ENCODE measurements at places on chromosomes 3 and 15.

GRCh38 chr3:15292765-15293522 is 39.4 kb downstream of the SH3BP5 start:
- DNase-seq = no peak
- H3K4me1 ChIP-seq = peaks cover 95% of the 10 kb centered on the region
- peak overlapping the region; percentile 91 for H3K27ac ChIP-seq
- peaks cover 27% of the 10 kb centered on the region for H3K36me3 ChIP-seq
- no peaks in the 10 kb centered on the region for H3K27me3 ChIP-seq

DNA sequence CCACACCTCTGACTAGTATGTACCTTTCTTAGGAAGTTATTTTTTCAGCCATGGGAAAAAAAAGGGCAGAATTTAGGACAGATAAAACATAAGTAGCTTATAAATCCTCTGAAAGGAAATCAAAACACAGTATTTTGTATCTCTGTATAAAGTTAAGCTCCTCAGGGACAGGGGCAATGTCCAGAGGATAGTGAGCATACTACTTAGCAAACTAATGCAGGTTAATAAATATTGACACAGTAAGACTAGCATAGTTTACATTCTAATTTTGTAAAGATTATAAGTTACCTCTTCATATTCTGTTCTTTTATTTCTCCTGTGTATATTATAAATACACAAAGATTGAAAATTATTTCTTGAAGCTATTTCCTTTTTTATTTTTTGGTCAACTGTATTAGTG is 2.1 kb downstream of the UBE3A start:
- H3K4me1 ChIP-seq = peaks cover 61% of the 10 kb centered on the region
- DNase-seq = no peak
- H3K4me3 ChIP-seq = peak overlapping the region; percentile 88
- no peaks in the 10 kb centered on the region for H3K27me3 ChIP-seq
- H3K36me3 ChIP-seq = peaks cover 10% of the 10 kb centered on the region

DNA sequence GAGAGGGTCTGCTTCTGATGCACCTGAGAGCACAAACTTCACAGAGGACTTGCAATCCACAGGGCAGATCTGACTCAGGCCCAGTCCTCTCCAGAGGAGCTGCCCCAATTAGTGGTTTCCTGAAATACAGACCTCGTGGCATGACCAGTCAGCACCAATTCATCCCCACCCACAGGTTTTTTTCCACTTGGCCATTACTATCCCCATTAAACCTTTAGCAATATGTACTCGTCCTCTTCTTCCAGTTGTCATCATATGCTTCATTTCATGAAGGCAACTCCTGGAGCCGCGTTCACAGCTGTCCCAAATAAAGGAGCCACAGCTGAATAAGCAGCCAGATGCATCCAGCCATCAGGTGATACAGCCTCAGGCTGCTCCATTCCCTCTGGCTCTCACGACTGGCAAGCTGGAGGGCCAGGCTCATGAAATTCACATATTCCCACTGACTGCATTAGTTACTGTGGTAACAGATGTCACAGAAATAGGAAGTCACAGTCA is 163.1 kb downstream of the FMN1 start:
- no peak for DNase-seq
- H3K4me1 ChIP-seq = no peaks in the 10 kb centered on the region
- no peak overlapping the region for H3K4me3 ChIP-seq
- peaks cover 4% of the 10 kb centered on the region for H3K27me3 ChIP-seq
- no peak overlapping the region for H3K27ac ChIP-seq

GRCh38 chr15:55694652-55695150 is 48.3 kb downstream of the PRTG start:
- no peak overlapping the region for H3K27ac ChIP-seq
- peaks cover 5% of the 10 kb centered on the region for H3K4me1 ChIP-seq
- H3K27me3 ChIP-seq = peaks cover 9% of the 10 kb centered on the region
- H3K4me3 ChIP-seq = no peak overlapping the region
- DNase-seq = no peak

GRCh38 chr3:29141197-29141917 is 139.5 kb upstream of the RBMS3 start:
- H3K4me1 ChIP-seq = no peaks in the 10 kb centered on the region
- no peak overlapping the region for H3K4me3 ChIP-seq
- H3K27ac ChIP-seq = no peak overlapping the region
- H3K36me3 ChIP-seq = no peaks in the 10 kb centered on the region
- H3K27me3 ChIP-seq = no peaks in the 10 kb centered on the region

- DNase-seq = no peak
- no peaks in the 10 kb centered on the region for H3K36me3 ChIP-seq
- H3K4me3 ChIP-seq = no peak overlapping the region
- H3K27ac ChIP-seq = no peak overlapping the region
- no peaks in the 10 kb centered on the region for H3K4me1 ChIP-seq
Measured at GRCh38 chr3:131630807-131631206, 128.0 kb upstream of the MRPL3 start.

- H3K27ac ChIP-seq = no peak overlapping the region
- DNase-seq = no peak
- H3K36me3 ChIP-seq = no peaks in the 10 kb centered on the region
- H3K4me1 ChIP-seq = peaks cover under 1% of the 10 kb centered on the region
Measured at GRCh38 chr3:129323651-129324294, 45.1 kb downstream of the HMCES start.

GRCh38 chr3:140830391-140830790 is 111.2 kb upstream of the SLC25A36 start:
- H3K4me1 ChIP-seq = peaks cover 12% of the 10 kb centered on the region
- H3K27me3 ChIP-seq = peaks cover 3% of the 10 kb centered on the region
- H3K27ac ChIP-seq = no peak overlapping the region
- no peak for DNase-seq

GRCh38 chr15:84987949-84988624 is 6.4 kb downstream of the PDE8A start:
- peak overlapping the region; percentile 85 for H3K27ac ChIP-seq
- no peaks in the 10 kb centered on the region for H3K36me3 ChIP-seq
- no peaks in the 10 kb centered on the region for H3K27me3 ChIP-seq
- peaks cover 64% of the 10 kb centered on the region for H3K4me1 ChIP-seq
- DNase-seq = no peak

- H3K36me3 ChIP-seq = no peaks in the 10 kb centered on the region
- no peak overlapping the region for H3K4me3 ChIP-seq
Measured at GRCh38 chr3:94349310-94349878, 286.5 kb downstream of the NSUN3 start.

DNA sequence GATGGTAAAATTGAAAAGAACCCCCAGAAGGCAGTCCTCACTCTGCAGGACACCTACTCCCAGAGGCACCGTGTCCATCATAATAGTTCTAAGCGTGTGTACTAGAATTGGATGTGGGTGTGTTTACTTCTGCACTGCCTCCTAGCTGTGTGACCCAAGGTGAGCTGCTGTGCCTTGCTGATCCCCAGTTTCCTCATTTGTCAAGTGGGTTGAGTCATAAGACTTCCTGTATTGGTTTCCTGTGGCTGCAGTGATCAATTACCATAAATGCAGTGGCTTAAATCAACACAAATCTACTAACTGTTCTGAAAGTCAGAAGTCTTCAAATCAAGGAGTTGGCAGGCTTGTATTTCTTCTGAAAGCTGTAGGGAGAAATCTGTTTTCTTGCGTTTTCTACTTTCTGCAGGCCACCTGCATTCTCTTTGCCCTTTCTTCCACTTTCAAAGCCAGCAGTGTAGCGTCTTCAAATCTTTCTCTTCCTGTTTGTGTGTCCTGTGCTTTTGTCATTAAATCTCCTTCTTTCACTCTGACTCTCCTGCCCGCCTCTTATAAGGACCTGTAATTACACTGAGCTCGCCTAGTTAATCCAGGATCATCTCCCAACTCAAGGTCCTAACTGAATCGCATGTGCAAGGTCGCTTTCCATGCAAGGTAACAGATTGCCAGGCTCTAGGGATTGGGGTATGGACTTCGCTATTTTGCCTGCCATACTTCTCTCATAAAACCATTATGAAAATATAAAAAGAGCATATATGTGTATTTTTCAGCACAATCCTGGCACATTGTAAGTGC is 59.0 kb downstream of the RORA start:
- peaks cover 19% of the 10 kb centered on the region for H3K4me1 ChIP-seq
- no peak for DNase-seq
- H3K27ac ChIP-seq = no peak overlapping the region

DNA sequence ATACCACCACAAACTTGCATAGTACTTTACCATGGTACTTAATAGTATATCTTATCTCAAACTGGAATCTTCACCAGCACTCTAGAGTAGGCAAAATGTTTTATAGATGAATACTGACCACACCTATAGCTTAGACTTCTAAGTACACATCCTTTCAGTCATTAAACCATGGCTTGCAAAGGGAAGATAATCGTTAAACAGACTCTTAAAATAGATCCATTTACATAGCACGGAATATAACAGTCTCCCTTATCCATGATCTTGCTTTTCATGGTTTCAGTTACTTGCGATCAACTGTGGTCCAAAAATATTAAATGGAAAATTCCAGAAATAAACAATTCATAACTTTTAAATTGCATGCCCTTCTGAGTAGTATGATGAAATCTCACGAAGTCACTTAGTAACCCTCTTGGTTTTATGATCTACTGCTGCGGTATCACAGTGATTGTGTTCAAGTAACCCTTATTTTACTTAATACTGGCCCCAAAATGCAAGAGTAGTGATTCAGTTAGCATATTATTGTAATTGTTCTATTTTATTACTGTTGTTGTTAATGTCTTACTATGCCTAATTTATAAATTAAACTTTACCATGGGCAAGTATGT is 111.4 kb downstream of the HERC1 start:
- no peak overlapping the region for H3K4me3 ChIP-seq
- no peak for DNase-seq
- peaks cover 7% of the 10 kb centered on the region for H3K4me1 ChIP-seq
- no peak overlapping the region for H3K27ac ChIP-seq

GRCh38 chr3:101574388-101575112 is 570 bp downstream of the PCNP start:
- peak overlapping the region; percentile 96 for H3K27ac ChIP-seq

- H3K27me3 ChIP-seq = peaks cover 1% of the 10 kb centered on the region
- no peaks in the 10 kb centered on the region for H3K36me3 ChIP-seq
- no peak overlapping the region for H3K4me3 ChIP-seq
- no peaks in the 10 kb centered on the region for H3K4me1 ChIP-seq
Measured at GRCh38 chr15:71599418-71600151, 210.8 kb upstream of the NR2E3 start.

- H3K4me3 ChIP-seq = peak overlapping the region; percentile 85
- peak; percentile 32 for DNase-seq
- H3K27me3 ChIP-seq = peaks cover 22% of the 10 kb centered on the region
- H3K36me3 ChIP-seq = peaks cover 2% of the 10 kb centered on the region
Measured at GRCh38 chr3:129605922-129606635, 397 bp downstream of the PLXND1 start.

DNA sequence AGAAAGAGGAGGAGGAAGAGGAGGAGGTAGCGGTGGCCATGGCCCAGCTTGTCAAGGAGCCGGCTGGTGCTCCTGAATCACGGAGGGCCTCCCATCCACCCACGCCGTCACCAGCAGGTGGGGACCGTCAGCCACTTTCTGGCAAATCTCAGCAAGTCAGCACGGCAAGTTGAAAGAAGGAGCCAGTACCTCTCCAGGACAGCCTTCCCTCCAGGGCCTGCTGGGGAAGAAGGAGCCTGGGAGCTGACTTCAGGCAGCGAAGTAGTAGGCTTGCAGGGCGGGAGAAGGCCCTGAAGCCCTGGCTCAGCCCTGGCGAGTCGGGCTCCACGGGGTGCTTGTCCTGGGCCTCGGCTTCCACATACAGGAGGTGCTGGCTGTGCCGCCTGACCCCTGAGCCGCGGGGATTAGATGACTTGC is 99.2 kb upstream of the TRPM1 start:
- no peak overlapping the region for H3K4me3 ChIP-seq
- H3K27me3 ChIP-seq = no peaks in the 10 kb centered on the region

DNA sequence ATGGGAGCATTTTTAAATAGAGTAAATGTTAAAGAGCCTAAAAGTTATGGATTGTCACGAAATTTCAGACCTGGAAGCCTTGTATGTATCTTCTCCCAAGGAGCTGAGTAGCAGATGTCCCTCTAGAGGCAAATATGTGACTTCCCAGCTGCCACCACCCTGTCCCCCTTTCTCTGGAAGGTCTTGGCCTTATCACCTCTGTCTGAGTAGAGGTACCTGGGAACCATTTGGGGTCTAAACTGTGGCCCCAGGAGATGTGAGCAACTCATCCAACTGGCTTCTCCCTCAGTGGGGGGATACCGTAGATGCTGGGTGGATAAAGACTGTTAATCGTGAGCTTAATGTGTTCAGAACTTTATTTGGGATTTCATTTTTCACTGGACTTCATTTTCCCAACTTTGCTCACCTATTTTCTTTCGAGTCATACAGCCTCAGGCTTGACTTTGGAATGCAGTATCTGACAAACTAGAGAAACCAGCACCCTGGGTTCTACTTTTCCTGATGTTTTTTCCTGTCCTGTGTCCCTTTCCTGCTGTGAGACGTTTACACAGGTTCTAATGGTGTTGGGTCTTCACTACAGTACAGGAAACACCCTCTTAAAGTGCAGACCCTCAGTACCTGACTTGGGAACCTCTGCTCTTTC is 53.3 kb upstream of the CCR4 start:
- H3K27me3 ChIP-seq = peaks cover 23% of the 10 kb centered on the region
- no peak overlapping the region for H3K4me3 ChIP-seq
- no peak for DNase-seq
- H3K4me1 ChIP-seq = peaks cover 4% of the 10 kb centered on the region
- no peaks in the 10 kb centered on the region for H3K36me3 ChIP-seq

DNA sequence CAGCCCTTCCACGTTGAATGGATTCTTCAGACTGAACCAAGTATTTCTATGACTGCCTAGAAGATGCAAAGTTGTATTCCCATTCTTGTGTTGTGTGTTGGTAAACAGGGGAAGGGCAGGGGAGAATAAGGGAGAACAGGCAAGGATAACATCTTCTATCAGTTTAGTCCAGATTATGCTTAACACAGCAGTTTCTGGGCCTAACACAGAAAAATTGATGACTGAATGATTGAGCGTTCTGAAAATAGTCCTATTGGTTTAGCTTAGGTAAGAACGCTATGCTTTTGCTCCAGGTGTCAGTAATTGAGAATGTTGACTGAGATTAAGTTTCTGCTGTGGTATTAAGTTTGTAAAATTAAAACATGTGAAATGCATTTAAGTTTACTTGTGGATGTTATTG is 8.6 kb downstream of the FOXB1 start:
- peaks cover 46% of the 10 kb centered on the region for H3K27me3 ChIP-seq
- no peak for DNase-seq
- no peaks in the 10 kb centered on the region for H3K36me3 ChIP-seq
- no peak overlapping the region for H3K4me3 ChIP-seq
- no peak overlapping the region for H3K27ac ChIP-seq
- H3K4me1 ChIP-seq = no peaks in the 10 kb centered on the region

DNA sequence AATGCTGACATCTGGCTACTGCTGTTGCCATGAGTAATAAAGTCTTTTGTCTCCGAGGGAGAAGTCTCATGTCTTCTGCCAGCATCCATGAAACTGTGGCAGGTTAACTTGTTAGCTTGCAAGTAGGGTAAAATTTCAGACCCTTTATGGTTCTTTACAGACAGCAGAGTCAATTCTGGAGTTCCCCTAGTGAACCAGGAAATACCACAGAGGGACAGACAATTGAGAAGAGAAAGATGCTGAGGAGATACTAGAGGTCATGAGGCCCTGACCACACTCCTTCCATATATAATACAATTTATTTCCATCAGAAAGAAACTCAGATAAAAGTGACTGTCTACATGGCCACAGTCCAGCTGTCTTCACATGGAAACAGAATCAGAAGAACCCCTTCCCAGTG is 38.1 kb downstream of the NMNAT3 start:
- no peaks in the 10 kb centered on the region for H3K27me3 ChIP-seq
- H3K36me3 ChIP-seq = no peaks in the 10 kb centered on the region
- no peak overlapping the region for H3K27ac ChIP-seq
- DNase-seq = no peak

- DNase-seq = no peak
- H3K36me3 ChIP-seq = no peaks in the 10 kb centered on the region
- H3K27me3 ChIP-seq = no peaks in the 10 kb centered on the region
Measured at GRCh38 chr3:188590557-188590956, 436.6 kb downstream of the LPP start.

- no peak overlapping the region for H3K27ac ChIP-seq
- no peaks in the 10 kb centered on the region for H3K27me3 ChIP-seq
- DNase-seq = no peak
- H3K4me1 ChIP-seq = no peaks in the 10 kb centered on the region
- H3K4me3 ChIP-seq = no peak overlapping the region
Measured at GRCh38 chr3:118527514-118528044, 507.1 kb downstream of the IGSF11 start.

Measured in activated B cell treated with CpG ODN at 0.5 μM for 24 hours (primary cell).